NCI-H1417 treated with DMSO at 0.1 percent for 48 hours (cell line): ENCODE measurements at places on chromosomes 12 and 14.

- no peak for DNase-seq
These were observed 40.7 kb downstream of the GPR135 start for GRCh38 chr14:59424341-59425071.

- no peak for DNase-seq
These were observed 27.7 kb downstream of the PPP1R13B start for GRCh38 chr14:103819503-103820307.

DNA sequence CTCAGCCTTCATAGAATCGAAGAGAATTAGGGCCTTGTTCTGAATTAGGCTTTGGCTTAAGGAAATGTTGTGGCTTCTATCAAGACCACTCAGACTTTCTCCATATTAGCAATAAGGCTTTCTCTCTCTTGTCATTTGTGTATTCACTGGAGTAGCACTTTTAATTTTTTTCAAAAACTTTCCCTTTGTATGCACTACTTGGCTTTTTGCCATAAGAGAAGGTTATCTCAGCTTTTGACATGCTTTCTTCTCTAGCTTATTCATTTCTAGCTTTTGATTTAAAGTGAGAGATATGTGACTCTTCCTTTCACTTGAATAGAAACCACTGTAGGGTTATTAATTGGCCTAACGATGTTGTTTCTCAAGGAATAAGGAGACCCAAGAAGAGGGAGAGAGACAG lies 244.2 kb downstream of the GPHN start:
- no peak for DNase-seq

DNA sequence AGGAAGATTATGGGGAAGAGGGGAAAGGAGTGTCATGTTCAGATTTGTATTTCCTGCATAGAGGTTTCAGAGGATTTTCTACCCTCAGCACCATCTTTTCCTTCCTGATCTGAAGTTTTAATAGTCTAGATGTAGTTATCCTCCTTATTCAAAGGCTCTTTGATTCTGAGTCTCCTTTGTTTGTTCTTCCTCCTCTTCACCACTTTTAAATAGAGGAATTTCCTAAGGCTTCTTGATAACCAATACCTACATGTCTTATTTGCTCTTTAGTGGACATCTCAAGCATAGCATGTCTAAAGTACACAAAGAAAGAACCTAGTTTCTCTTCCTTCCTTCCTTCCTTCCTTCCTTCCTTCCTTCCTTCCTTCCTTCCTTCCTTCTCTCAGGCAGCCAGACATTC lies 8.3 kb downstream of the MGAT4C start:
- DNase-seq, result no peak

DNA sequence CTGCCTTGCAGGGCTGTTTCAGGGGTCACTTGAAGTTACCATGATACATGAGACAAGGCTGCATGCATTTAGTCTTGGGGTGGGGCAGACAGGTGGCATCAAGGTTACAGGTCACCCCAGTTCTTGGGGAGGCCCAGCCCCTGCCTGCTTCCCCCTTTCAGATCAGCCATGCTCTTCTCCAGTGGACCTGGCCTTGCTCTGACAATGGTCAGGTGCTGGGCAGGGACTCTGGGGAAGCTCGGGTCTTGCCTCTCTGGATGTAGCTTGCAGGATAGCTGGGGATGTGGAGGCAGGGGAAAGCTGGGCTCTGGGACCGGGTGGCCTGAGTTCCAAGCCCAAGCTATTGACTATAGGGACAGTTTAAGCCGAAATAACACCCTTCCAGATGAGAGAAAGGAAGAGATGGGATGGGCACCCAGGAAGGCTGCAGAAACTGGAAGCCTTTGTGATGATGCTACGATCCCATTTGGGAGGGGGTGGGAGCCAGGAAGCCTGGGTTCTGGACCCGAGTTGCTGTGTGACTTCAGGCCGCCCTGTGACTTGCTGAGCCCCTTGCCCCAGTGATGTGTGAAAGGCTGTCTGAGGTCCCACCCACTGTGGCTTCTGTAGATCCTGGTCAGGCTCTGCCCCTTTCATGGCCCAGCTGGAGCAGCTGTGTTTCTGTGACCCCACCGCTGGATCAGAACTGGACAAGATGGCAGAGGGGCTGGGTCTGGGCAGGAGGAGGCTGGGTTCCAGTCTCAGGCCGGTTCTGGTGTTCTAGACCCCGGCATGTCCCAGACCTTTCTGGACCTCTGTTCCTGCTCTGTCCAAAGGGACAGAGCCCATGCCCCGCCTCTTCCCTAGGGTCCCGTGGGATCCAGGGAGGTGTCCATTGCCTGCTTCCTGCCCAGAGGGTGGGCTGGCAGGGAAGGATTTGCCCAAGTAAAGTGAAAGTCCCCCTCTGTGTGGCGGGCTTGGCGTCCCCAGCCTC lies 2.1 kb downstream of the TNFAIP2 start:
- no peak for DNase-seq

- DNase-seq, result no peak
These were observed 124.1 kb upstream of the RFLNA start for GRCh38 chr12:124170760-124171159.

DNA sequence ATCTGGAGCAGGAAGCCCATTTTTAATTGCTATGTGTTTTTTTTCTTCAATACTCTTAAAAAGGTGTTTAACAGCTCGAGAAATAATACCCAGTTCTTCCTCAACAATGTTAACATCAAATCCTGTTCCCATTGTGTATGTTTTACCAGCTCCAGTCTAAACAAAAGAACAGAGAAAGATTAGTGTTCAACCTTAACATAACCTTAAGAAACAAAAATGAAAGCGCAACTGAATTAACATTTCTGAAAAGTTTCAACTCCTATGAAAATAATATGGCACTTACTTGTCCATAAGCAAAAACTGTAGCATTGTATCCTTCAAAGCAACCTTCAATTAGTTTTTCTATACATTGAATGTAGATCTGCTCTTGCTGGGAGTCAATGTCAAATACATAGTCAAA lies 73.2 kb downstream of the KIF21A start:
- no peak for DNase-seq

GRCh38 chr12:29710104-29710503 lies 73.6 kb downstream of the TMTC1 start:
- no peak for DNase-seq

- DNase-seq, result no peak
These were observed 218.5 kb downstream of the RPS29 start for GRCh38 chr14:49367696-49368095.

GRCh38 chr12:86801439-86801838 lies 545.2 kb upstream of the MGAT4C start:
- no peak for DNase-seq

- no peak for DNase-seq
These were observed 234.5 kb downstream of the SNAPC1 start for GRCh38 chr14:61996753-61997152.
